ENCODE measurements at places on chromosomes 4 and X.

- no peak for DNase-seq
Measured at GRCh38 chr4:123524958-123525628, 128.5 kb downstream of the SPRY1 start.

DNA sequence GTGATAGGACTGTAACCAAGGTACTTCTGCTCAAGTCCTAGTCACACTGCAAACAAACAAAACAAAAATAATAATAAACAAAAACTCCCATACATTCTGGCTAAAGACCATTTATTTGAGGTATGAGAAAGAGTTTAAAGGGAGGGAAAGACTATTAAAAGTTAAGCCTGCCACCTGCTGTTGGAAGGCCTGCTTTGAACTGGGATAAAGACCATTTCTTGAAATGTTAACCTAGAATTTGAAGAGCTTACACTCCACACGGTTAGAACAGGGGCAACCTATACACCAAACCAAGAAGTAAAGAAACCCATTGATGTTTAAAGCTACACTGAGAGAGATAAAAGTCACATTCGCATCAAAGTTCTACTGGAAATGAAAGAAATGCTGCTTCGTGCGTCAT, 548.7 kb upstream of the DIPK2B start:
- no peak for DNase-seq

GRCh38 chrX:76555816-76556215, 128.3 kb downstream of the MAGEE1 start:
- no peak for DNase-seq

DNA sequence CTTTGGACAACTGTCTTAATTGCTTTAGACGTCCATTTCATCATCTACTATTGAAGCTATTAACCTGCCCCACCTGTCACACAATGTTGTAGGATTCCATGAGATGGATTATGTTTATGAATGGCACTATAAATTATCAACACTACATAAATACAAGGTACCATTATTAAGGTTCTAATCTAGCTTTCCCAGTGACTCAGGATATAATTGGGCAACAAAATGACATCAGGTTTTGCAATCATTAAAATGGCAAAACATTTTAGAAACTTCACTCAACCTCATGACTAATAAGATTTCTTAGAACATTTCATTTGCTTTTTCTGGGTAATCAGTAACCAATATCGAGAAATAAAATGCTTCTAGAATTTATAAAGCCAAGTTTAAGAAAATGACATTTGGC, 9.2 kb downstream of the HOPX start:
- DNase-seq = no peak

GRCh38 chr4:154389148-154389547, 102.5 kb downstream of the DCHS2 start:
- no peak for DNase-seq

GRCh38 chr4:84159762-84160161, 339.3 kb downstream of the NKX6-1 start:
- no peak for DNase-seq

GRCh38 chrX:9767375-9767774, 1.7 kb upstream of the GPR143 start:
- DNase-seq = no peak

DNA sequence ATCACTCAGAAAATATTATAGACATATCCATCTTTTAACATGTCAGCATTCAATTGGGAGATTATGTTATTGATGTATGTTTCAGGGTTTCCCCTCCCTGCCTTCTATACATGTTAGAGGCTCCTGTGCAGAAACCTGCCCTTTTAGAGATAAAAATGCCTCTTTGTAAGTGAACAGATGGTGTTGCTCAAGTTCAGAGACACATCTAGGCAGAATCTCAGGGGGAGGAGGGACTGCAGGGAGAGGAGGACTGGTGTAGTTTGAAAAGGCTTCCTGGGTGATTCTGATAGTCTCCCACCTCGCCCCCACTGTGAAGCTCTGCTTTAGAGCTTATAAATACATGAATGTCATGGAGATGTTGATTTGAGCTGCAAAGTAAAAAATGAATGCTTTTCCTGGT, 12.0 kb upstream of the UNC5C start:
- DNase-seq = no peak

GRCh38 chrX:133468051-133468450, 52.8 kb upstream of the GPC4 start:
- no peak for DNase-seq

- no peak for DNase-seq
Measured at GRCh38 chr4:31768756-31769155, 1048.6 kb downstream of the PCDH7 start.

DNA sequence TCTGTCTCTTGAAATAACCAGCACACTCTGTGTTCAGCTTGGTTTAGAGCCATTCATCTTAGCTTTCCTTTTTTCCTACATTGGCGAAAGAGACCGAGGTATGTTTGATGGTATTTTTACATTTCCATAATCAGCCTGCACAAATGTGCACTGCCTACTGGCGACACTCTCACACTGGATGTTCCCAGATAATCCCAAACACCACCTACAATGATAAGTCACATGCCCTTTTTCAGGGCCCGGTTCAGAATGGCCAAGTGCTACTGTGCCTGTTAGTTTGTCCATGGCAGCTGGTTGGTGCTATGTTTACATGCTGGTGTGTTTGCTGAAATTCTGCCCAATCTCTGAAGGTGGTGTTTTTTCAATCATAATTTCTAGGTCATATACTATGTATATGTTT, 80.8 kb upstream of the NR3C2 start:
- DNase-seq = no peak

GRCh38 chr4:90226734-90227133, 99.5 kb downstream of the CCSER1 start:
- DNase-seq = no peak

- DNase-seq = no peak
Measured at GRCh38 chr4:29560452-29560851, 1159.7 kb upstream of the PCDH7 start.

DNA sequence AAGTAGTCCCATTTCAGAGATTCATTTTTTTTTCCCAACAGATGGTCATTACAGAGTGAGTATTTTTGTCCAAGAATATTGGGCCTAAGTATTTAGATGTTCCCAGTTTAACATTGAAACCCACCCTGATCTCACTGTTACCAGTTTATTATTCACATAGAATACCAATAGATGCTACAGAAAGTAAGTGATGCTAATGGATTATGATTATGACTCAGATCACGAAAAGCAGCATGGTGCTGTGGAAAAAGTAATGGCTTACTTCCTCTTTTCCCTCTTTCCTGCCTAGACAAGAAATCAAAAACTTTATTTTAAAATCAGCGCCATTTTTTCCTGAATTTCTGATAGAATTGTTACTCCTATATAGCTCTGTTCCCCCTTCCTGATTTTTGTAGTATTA, 51.9 kb downstream of the GSPT2 start:
- no peak for DNase-seq

DNA sequence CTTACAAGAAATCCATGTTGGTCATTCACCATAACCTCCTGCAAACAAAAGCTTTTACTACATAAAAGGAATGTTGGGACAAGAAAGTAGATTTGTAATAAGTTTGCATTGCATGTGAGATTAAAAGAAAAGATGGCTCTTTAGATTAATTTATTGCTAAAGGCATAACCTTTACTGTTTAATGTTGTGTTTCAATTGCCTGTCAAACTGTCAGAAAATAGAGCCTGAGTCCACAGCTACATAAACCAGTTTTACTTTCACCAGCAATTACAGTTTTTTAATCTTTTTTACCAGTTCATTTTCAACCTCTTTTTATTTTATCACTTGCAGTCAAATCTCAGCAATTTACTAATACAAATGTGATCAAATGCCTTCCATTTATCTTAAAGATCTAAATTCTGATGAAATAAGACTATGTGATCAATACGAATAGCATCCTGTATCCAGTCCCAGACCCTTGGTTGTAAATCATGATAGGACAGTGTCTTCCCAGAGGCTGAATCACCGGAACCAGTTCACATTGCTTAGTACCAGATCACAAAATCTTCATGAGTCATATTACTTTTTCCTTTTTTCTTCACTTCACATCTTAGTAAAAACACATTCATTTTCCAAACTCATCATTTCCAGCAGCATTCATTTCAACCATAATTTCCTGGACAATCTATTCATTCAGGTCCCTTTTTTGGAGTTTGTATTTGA, 95.4 kb upstream of the FRG1 start:
- no peak for DNase-seq

- DNase-seq = no peak
Measured at GRCh38 chrX:98956014-98956413, 1454.1 kb downstream of the PCDH19 start.

DNA sequence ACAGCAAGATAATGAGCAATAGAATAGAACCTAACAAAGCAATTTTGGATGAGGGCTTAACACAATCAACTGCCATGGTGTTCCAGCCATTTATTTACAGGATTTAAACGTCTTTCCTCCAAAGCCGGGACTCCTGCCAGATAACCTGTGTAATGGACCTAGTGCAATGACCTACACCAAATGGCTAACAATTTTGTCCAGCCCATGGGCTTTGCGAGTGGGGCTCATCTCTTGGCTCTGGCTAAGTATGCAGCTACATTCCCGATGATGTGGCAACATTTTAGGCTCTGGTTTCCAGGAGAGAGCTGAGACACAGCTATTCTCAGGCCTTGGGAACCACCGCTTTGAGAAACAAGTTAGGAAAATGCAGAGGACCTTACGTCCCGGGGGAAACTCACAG, 822.3 kb upstream of the FTHL17 start:
- DNase-seq = no peak

DNA sequence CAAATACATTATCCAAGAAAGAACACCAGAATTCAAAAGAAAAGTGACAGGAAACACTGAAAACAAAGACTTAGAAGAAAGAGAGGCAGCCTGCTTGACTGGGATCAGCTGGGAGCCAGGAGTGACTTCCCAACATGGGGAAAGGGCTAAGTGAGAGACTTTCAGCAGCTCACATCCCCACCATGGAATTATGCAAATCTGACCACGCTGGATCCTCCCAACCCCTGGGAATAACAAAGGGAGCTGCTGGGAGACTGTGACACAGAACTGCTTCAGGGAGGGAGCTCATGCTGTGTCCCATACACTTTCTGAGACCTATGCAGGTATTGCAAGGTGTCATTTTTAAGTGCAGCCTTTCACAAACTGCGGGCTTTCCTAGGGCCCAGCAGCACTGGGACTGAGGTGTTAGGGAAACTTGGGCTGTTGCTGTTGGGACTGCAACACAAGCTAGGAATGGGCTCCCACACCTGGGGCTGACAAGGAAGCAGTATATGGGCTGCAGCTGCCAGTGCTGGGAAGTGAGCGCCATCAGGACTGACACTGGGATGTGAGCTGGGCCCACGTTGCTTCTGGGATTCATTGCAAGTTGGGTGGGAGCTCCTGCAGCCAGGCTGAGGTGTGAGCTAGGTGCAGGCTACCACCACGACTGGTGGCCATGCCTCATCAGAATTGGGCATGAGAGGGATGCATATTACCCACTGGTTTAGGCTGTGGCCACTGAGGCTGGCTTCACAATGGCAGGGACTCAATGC, 139.1 kb downstream of the KDR start:
- no peak for DNase-seq

DNA sequence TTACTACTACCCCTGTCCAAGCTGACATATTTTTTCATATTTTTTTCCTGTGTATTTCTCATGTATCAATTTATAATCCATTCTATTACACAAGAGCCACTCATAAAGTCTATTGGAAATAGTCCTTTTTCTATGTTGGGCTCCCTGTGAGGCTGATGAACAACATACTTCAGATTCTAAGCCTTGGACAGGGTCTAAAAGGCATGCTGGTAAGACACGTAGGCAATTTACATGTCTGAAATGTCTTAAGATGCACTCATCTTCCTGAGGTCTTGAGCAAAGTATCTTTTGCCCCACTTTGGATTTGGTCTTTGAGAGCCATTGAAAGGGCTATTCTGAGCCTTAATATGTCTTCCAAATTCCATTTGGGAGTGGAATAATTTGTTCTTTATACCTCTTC, 31.8 kb downstream of the OCIAD1 start:
- no peak for DNase-seq

DNA sequence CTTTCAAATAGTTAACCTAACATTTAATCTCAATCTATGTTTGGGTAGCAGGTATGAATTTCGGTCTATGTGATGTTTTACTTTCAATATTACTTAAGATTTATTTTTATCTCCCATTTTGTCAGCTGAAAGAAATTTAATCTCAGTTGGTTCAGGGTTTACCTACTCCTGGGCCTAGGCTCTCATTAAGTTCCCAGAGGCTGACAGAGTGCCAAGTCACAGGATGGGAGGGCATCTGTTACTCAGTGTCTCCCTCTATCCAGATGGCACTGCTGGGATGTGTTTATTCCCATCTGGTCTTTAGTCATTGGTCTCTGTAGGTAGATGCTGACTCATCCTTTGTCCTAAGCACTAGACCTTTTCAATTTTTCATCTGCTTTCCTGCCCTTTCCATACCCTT, 129.4 kb upstream of the ARSJ start:
- DNase-seq = peak; percentile 69

GRCh38 chr4:183757060-183757459, 98.0 kb downstream of the TRAPPC11 start:
- no peak for DNase-seq

DNA sequence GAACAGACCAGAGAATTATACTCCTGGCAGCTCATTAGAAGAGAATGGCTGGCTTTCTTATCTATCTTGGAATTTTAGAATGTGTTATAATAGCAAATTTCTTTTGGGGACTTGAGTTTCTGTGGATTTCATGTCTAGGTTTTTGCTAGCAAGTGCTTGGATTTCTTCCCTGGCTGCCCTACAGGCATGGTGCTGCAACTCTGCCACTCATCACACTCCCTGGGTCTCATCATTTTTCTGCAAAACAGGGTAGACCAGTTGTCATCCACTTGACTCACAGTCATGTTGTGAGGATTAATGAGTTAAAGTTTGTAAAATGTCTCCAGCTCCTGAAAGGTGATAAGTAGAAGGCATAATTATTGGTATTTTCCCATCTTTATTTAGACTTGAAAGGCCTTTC, 60.7 kb upstream of the LCORL start:
- no peak for DNase-seq

DNA sequence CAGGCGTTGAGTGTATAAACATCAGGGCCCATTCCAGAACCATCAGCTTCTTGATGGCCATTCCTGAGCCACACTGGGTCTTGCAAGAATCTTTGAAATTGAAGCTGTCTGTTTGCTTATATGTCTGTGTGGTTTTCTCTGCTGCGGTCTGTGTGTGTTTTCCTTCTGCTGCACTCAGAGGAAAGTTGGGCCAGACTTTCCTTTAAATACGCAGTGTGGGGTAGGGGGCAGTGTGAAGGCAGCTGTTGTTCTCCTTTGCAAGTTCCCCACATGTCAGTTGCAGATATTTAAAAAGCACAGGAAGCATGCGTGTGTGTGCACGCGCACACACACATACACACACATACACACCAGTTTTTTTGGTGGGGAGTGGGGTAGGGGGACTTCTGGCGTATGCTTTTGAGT, 32.1 kb downstream of the CCKAR start:
- DNase-seq = no peak
